ENCODE measurements at places on chromosomes 7 and 10.
A peak's percentile ranks its signal among the peaks of the same experiment; 100 is the strongest.

DNA sequence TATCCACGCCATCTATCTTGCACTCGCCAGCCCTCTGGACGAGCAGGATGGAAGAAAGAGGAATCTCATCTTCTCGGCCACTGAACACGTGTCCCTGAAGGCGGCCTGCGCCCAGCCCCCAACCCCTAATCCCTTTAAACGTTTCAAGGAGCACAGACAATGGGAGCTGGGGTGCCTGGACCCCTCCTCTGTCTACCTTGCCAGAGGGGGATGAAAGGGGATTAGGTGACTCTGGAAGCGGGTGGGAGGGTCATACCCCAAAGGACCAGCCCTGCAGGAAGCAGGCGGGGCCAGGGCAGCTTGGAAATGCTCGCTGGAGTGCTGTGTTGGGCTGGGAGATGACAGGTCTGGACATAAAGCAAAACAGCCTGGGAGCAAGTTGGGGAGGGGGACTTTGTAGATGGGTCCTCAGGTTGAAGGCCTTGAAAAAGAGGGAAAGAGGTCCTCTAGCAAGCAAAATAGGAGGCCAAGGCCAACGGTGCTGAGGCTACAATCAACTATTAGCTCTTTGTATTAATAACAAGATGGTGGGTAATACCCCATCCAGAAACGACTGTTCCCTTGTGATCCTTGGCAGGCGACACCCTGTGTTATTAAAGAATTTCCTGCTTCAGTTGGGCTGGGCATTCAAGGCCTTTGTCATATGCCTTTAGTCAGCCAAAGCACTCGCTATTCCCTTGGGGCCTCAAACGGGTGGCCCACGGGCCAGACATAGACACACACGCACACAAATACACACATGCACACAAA lies 126.5 kb upstream of the UNC5B start:
- DNase-seq, result no peak

DNA sequence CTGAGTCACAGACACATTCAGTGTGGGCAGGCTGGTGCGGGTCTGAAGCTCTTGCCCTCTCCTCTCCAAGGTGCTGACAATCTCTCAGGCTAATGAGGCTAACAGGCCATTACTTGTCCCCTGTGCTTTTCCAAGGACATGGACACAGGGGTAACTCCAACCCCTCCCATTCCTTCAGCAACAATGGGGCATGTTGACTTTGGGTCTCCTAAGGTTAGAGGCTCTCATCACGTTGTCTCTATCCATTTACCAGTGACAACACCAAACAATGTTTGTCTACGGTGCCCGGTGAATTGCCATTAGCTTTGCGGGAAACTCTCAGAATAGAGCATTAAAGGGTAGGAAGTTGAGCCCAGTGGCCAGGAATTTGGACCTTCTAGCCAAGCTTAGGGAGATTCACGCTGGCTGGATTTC lies 101.6 kb upstream of the TNS3 start:
- no peak for DNase-seq

GRCh38 chr10:60733517-60733822 lies 44.8 kb upstream of the CDK1 start:
- DNase-seq, result no peak

- peak; percentile 88 for DNase-seq
Measured at GRCh38 chr7:105691680-105692564, 110.6 kb upstream of the EFCAB10 start.

- DNase-seq, result no peak
Measured at GRCh38 chr7:88347517-88347916, 40.8 kb upstream of the STEAP4 start.

GRCh38 chr10:84412482-84412881 lies 84.1 kb downstream of the CCSER2 start:
- DNase-seq, result no peak

- DNase-seq, result no peak
Measured at GRCh38 chr7:99112097-99112496, 31.8 kb downstream of the SMURF1 start.

DNA sequence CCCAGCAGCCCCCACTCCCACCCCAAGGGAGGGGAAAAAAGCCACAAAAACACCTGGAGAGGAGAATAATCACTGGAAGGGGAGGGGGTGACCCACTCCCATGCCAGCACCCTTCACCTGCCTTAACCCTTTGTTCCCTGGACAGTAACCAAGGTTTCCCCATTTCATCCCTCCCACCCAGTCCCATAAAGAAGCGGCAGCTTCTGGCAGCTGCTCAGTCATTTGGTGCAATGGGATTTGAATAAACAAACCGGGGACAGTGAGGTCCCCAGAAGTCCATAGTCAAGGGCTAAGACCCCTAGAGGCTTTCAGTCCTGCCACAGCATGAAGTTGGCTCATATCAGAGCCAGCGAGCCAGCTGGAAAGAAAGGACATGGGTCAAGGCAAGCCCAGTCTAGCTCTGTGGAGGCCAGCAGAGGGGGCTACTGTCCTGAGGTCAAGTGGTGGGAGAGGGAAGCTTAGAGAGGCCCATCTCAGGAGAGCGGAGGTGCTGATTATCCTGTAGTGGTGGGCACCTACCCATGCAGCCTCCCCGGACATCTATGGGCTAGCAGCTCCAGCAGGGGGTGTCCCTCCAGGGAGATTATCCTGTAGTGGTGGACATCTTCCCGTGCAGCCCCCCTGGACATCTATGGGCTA lies 58.9 kb upstream of the LBX1 start:
- DNase-seq, result peak; percentile 64

DNA sequence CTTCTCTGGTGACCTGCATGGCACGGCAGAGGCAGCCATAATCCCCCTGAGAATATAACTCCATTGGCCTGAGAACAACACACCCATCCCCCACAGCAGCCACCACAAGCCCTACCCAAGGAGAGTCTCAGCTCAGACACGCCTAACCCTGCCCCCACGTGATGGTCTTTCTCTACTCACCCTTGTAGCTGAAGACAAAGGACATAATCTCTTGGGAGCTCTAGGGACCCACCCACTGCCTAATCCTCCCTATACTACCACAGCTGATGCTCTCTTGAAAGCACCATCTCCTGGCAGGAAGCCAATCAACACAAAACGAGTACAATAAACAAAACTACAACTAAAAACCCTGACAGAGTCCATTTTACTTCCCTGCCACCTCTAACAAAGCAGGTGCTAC lies 30.7 kb upstream of the HPSE2 start:
- DNase-seq, result peak; percentile 15

DNA sequence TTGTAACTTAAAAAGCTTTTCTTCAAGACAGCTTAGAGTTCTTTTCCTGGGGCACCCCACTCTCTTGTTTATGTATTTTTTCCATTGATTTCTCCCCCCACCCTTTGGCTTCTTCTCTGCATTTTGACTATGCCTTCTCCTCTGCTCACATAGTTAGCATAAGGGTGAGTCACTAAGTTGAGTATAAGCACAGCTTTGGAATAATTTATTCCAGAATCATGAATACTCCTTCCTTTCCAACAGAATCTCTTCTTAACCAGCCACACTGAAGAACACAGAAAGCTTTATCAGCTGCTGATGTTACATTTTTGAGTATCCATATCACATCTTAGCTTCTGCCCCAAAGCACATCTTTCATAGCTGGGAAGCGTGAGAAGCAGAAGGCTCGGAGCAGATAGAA lies 449.5 kb upstream of the MKI67 start:
- DNase-seq, result peak; percentile 41
